Activated T-helper 1 cell treated with anti-CD3 and anti-CD28 coated beads, Interleukin-12 subunit alpha, Interleukin-12 subunit beta, Interleukin-2, Interleukin-4 antibody, amounts not matched to agents 30 ng/mL and 10 ng/mL and 1 ng/mL, durations not matched to agents 14 hours and 24 hours and 36 hours (primary cell): ENCODE measurements at places on chromosomes 1 and 21. TPM values are rescaled to one million over a fixed set of nuclear protein-coding genes. Genes with fewer than 3 reads are reported as not detected.
A peak's percentile ranks its signal among the peaks of the same experiment; 100 is the strongest.

- H3K27ac ChIP-seq = peak overlapping the region; percentile 66
- H3K36me3 ChIP-seq = peaks cover 4% of the 10 kb centered on the region
- H3K4me1 ChIP-seq = peaks cover 72% of the 10 kb centered on the region
- no peak for DNase-seq
- H3K27me3 ChIP-seq = peaks cover 36% of the 10 kb centered on the region
- peak overlapping the region; percentile 90 for H3K4me3 ChIP-seq
Measured at GRCh38 chr1:23558140-23558871, 995 bp downstream of the ID3 start.

GRCh38 chr1:38783640-38784229 is 75.8 kb downstream of the RRAGC start:
- H3K4me1 ChIP-seq = no peaks in the 10 kb centered on the region
- H3K27ac ChIP-seq = no peak overlapping the region
- H3K4me3 ChIP-seq = no peak overlapping the region
- no peaks in the 10 kb centered on the region for H3K36me3 ChIP-seq

DNA sequence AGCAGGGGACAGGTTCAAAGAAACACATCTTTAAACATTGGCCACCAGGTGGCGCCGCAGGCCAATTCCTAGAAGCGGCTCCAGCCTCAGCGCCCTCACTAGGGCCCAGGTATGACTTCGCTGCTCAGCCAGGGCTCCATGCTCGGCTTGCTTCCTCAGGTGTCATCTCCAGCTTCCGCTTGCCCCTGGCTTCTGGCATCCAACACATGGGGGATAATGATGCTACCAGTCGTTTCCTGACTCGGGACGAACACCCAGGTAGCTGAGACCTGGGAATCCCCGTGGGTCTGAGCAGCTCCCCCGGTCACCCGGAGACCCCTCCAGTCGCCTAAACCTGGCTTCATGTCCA is 8.5 kb upstream of the MEX3A start:
- no peaks in the 10 kb centered on the region for H3K36me3 ChIP-seq
- no peak overlapping the region for H3K27ac ChIP-seq
- peak; percentile 76 for DNase-seq

GRCh38 chr1:189708674-189709073 is 769.0 kb downstream of the BRINP3 start:
- no peak overlapping the region for H3K4me3 ChIP-seq
- H3K4me1 ChIP-seq = no peaks in the 10 kb centered on the region
- DNase-seq = no peak
- H3K36me3 ChIP-seq = no peaks in the 10 kb centered on the region

The PCBP3 gene
- total RNA-seq = 8.2 and 10.7 TPM in 2 replicates
